Esophagus squamous epithelium (tissue), 5 donors: ENCODE measurements at places on chromosomes 1 and 21. TPM values are rescaled to one million over a fixed set of nuclear protein-coding genes. Genes with fewer than 3 reads are reported as not detected.

DNA sequence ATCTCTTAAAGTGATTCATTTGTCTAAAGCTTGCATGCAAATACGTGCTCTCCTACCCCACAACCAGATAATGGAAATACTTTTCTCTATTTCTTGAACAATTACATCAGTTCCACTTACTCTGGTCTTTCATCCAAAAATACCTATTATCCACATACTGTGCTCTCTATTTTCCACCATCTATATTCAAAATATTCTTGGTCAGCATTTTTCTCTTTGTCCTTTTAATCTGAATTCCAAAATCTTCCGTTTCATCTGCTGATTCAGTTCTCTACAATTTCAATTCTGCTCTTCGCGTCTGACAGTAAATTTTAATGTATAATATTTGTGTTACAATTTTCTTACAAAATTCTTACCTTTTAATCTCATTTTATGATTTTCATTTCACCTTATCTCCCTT is 110.3 kb downstream of the ZNF648 start:
- no peak overlapping the region for H3K27ac ChIP-seq
- H3K36me3 ChIP-seq = no peaks in the 10 kb centered on the region
- no peaks in the 10 kb centered on the region for H3K27me3 ChIP-seq
- no peaks in the 10 kb centered on the region for H3K4me1 ChIP-seq
- no peak overlapping the region for H3K4me3 ChIP-seq

DNA sequence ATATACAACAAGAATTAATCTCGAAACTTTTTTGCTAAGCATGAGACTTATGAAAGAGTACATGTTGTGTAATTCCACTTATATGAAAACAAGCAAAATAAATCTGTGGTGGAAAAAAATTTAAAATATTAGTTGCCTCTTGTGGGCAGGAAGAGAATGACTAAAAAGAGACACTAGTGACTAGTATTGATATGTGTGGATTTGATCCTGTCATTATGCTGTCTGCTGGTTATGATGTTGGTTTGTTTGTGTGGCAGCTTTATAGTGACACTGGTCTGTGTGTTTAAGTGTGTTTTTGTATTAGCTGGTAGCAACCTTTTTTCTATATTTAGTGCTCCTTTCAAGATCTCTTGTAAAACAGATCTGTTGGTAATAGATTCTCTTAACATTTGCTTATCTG is 267.8 kb upstream of the NRIP1 start:
- no peak overlapping the region for H3K27ac ChIP-seq
- no peaks in the 10 kb centered on the region for H3K27me3 ChIP-seq
- no peak for DNase-seq
- no peak overlapping the region for H3K4me3 ChIP-seq
- H3K4me1 ChIP-seq = peaks cover 5% of the 10 kb centered on the region

Gene NEGR1
- 8.8 TPM for total RNA-seq

GRCh38 chr1:205472737-205473441 is 17.0 kb upstream of the BLACAT1 start:
- no peak overlapping the region for H3K4me3 ChIP-seq
- H3K4me1 ChIP-seq = no peaks in the 10 kb centered on the region
- no peak overlapping the region for H3K27ac ChIP-seq

DNA sequence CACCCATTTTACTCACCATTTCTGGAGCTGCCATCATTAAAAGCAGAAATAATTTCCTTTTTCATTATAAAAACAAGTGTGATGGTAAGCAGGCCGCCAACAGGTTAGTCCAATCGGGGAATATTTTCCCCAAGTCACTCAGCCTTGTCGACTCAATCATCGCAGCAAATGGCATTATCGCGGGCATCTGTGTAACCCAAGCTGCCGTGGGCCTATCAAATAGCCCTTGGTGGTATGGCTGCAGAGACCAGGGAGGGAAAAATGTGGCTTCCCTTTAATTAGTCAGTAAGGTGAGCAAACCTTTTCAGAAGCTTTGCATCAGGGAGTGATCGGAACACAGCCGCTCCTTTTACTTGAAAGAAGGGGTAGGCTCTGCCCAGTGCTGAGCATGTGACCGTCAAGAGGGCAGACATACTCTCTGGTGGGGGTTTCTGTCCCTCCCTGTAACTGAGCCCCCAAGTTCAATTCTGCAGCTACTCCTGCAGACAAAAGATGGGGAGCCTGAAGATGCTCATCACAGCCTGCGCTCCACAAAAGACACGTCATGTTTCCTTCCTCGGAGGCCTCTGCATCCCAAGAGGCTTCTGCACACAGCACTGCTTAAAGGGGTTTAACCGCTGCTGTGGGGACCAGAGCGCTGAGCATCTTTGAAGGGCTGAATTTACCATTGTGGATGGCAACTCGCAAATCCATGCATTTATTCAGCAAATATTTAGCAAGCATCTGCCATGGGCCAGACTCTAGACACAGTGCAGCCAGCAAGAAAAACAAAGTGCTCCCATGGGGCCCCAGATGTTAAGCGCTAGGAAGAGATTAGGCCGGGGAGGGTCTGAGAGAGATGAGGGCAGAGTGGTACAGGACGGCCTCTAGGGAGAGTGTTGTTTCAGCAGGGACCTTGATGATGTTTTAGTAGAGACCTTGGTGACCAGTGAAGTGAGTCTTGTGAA is 1.2 kb upstream of the TMPRSS3 start:
- no peak for DNase-seq
- H3K4me1 ChIP-seq = no peaks in the 10 kb centered on the region
- H3K36me3 ChIP-seq = no peaks in the 10 kb centered on the region
- H3K27me3 ChIP-seq = no peaks in the 10 kb centered on the region
- no peak overlapping the region for H3K4me3 ChIP-seq
- no peak overlapping the region for H3K27ac ChIP-seq

Gene LRRC53
- total RNA-seq = not detected

Gene LEFTY2
- total RNA-seq = not detected

Gene KRTAP13-2
- total RNA-seq = not detected

DNA sequence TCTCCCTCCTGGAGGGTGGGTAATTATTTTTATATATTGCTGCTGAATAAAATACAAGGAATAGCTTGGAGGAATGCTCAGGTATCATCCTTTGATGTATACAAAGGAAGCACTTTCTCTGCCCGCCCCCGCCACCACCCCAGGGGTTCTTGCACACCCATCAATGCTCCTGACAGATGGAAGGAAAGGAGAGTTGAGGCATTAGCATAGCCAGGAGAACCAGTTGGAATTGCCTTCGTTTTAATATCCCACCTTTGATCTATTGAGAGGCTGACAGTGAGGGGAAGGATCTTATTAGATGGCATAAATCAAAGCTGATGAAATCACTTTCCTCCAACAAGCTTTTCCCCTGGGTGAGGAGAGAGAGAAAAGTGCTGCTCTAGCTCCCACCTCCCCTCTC is 71.1 kb downstream of the LGR6 start:
- H3K36me3 ChIP-seq = no peaks in the 10 kb centered on the region
- DNase-seq = no peak
- no peak overlapping the region for H3K27ac ChIP-seq
- no peak overlapping the region for H3K4me3 ChIP-seq
- H3K4me1 ChIP-seq = no peaks in the 10 kb centered on the region

DNA sequence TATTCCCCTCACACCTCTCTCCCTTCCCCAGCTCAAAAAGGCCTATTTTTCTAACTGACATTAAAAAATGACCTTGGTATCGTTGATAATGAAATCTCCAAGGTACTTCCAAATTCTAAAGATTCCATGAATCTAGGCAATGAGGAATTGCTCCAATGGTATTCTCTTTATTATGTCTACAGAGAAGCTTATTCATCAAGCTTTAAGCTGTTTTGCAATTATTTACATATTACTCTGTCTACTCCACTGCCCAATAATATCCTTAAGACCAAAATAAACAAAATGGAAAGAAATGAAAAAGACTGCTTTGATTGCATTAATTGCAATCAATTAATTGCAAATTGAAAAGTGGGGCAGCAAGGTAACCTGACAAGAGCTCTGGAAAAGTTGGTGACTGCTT is 7.9 kb downstream of the PLPP3 start:
- peak overlapping the region; percentile 71 for H3K27ac ChIP-seq
- no peak overlapping the region for H3K4me3 ChIP-seq
- H3K4me1 ChIP-seq = peaks cover 42% of the 10 kb centered on the region
- H3K36me3 ChIP-seq = no peaks in the 10 kb centered on the region

- no peak overlapping the region for H3K27ac ChIP-seq
- peaks cover 9% of the 10 kb centered on the region for H3K4me1 ChIP-seq
- H3K36me3 ChIP-seq = no peaks in the 10 kb centered on the region
- DNase-seq = no peak
- H3K27me3 ChIP-seq = no peaks in the 10 kb centered on the region
Measured at GRCh38 chr1:234933475-234933874, 195.2 kb downstream of the TOMM20 start.

GRCh38 chr21:15132781-15133180 is 68.0 kb upstream of the NRIP1 start:
- no peaks in the 10 kb centered on the region for H3K27me3 ChIP-seq
- H3K4me1 ChIP-seq = peaks cover 38% of the 10 kb centered on the region
- H3K27ac ChIP-seq = peak overlapping the region; percentile 40
- no peak overlapping the region for H3K4me3 ChIP-seq
- no peak for DNase-seq
- H3K36me3 ChIP-seq = no peaks in the 10 kb centered on the region

Gene CLCA4
- total RNA-seq = 521 TPM

DNA sequence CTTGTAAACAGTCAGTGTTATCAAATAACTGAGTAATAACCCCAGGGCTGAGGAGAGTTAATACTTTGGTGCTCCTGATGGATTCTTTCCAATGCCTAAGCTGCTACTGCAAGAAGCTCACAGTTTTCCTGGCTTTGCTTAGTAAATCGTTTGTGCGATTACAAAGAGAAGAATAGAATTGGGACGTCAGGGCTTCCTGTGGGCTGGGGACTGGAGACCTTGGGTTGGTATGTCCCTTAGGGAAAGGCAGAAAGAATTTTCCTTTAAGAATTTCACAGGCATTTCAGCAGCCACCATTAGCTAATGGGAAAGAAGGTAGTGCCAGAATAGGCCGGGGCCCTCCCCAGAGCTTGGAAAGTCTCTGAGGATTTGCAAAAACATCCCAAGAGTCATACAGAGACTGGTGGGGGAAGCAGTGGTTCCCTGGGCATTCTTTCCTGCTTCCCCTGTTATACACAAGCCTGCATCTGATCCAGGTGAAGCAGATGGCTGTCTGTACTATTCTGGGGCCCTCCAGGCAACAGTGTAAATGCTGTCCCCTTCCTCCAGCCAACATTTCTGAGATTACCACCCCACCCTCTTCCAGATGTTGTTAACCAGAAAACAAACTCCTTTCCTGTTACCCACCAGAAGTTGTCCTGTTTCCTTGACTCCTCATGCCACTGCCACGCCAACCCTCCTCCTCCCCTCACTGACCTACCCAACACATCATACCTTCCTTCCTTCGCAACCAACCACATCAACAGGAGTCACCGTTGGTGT is 40.2 kb downstream of the PLXNA2 start:
- H3K36me3 ChIP-seq = no peaks in the 10 kb centered on the region
- peaks cover 55% of the 10 kb centered on the region for H3K4me1 ChIP-seq
- no peak for DNase-seq
- H3K27me3 ChIP-seq = no peaks in the 10 kb centered on the region
- peak overlapping the region; percentile 84 for H3K27ac ChIP-seq

DNA sequence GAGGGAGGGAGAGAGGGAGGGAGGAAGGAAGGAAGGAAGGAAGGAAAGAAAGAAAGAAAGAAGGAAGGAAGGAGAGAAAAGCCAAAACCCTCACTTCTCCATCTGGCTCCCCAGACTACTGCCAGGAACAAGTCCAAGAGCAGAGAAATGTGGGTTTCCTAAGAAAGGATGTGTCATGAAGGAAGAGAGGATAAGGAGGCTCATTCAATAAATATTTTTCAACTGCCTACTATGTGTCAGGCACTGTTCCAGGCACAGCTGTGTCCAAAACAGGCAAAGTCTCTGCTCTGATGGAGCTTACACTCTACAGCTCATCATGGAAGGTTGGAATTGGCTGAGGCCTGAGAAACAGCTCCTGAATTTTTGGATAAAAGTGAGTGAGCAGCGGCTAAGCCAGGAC is 42.6 kb upstream of the ATP2B4 start:
- no peaks in the 10 kb centered on the region for H3K4me1 ChIP-seq
- no peak overlapping the region for H3K27ac ChIP-seq
- no peaks in the 10 kb centered on the region for H3K36me3 ChIP-seq
- no peaks in the 10 kb centered on the region for H3K27me3 ChIP-seq

Gene TCEA3
- total RNA-seq = 26.5 TPM

GRCh38 chr1:206606867-206607266 is 5.4 kb downstream of the EIF2D start:
- no peak overlapping the region for H3K4me3 ChIP-seq
- H3K27ac ChIP-seq = no peak overlapping the region
- H3K4me1 ChIP-seq = peaks cover 13% of the 10 kb centered on the region
- peaks cover 93% of the 10 kb centered on the region for H3K36me3 ChIP-seq

DNA sequence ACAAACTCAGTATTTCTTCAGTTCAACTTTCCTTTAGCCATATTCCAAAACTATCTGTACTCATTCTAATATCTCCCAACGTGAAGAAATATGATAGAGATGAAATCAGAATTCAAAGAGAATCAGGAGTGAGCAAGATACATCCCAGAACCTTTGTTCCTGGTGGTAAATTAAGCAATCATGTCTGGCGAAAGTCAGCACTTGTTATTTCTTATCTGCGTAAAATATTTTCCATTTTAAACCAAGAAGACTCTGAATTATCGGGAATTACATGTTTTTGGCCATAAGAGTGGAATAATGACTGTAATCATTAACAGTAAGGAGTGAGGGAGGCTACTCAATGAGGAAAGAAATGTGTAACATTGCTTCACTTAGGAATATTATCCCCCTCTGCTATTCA is 253.7 kb downstream of the PDE4B start:
- DNase-seq = no peak
- no peak overlapping the region for H3K27ac ChIP-seq
- no peaks in the 10 kb centered on the region for H3K4me1 ChIP-seq
- no peak overlapping the region for H3K4me3 ChIP-seq
- no peaks in the 10 kb centered on the region for H3K27me3 ChIP-seq
- no peaks in the 10 kb centered on the region for H3K36me3 ChIP-seq

DNA sequence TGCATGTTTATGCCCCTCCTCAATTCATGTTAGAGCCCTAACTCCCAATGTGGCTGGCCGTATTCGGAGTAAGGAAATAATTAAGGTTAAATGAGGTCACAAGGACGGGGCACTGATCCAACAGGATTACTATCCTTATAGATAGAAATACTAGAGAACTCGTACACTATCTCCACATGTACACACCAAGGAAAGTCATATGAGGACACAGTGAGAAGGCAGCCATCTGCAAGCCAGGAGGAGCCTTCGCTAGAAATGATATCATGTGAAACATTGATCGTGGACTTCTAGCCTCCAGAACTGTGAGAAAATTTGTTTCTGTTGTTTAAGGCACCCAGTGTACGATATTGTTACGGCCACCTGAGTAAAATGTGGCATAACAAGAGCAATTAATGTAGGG is 79.7 kb downstream of the FAF1 start:
- no peak overlapping the region for H3K4me3 ChIP-seq
- H3K36me3 ChIP-seq = no peaks in the 10 kb centered on the region
- no peak for DNase-seq
- no peaks in the 10 kb centered on the region for H3K27me3 ChIP-seq
- H3K27ac ChIP-seq = no peak overlapping the region

GRCh38 chr1:186442651-186443375 is 18.1 kb downstream of the PDC start:
- H3K36me3 ChIP-seq = no peaks in the 10 kb centered on the region
- no peak overlapping the region for H3K27ac ChIP-seq
- H3K4me3 ChIP-seq = no peak overlapping the region
- no peak for DNase-seq
